ENCODE measurements at places on chromosomes 7 and 10.

DNA sequence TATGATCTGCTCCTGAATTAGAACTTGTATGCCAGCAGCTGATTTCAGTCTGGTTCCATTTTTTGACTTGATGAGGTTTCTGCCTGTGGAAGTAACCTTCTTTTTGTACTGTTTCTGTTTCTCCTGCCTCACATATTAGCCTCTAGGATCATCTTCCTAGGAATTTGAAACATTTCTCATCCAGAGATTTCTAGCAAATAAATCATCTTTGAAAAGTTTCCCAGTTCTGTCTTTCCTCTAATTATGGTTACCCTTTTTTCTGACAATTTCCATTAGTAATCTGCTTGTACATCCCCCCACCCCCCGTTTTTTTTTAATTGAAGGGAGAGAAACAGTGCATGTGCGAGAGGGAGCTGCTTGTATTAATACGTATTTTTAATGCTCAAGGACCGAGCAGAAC lies 92.2 kb downstream of the NRF1 start:
- no peak for DNase-seq

- DNase-seq: no peak
These were observed 43.9 kb downstream of the DPYSL4 start for GRCh38 chr10:132230557-132231210.

DNA sequence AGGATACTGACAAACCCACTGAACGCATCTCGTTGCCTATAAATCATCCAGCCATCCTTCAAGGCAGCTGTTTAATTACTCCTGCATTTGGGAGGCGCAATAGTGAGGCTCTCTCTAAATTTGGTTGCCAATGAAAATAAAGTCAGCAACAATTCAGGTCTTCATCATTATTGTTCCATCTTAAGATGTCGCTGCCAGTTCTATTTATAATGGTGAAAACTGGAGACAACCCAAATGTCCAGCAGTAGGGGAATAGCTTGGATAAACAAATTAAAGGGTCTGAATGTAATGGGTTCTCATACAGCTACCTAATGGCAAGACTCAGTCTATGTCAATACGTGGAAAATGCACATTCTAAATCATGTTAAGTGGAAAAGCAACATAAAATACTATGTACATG lies 120.1 kb upstream of the PLXNA4 start:
- no peak for DNase-seq

- no peak for DNase-seq
These were observed 97.3 kb downstream of the WNT2 start for GRCh38 chr7:117225536-117225935.

GRCh38 chr10:59324597-59324996 lies 37.8 kb downstream of the FAM13C start:
- DNase-seq: no peak

DNA sequence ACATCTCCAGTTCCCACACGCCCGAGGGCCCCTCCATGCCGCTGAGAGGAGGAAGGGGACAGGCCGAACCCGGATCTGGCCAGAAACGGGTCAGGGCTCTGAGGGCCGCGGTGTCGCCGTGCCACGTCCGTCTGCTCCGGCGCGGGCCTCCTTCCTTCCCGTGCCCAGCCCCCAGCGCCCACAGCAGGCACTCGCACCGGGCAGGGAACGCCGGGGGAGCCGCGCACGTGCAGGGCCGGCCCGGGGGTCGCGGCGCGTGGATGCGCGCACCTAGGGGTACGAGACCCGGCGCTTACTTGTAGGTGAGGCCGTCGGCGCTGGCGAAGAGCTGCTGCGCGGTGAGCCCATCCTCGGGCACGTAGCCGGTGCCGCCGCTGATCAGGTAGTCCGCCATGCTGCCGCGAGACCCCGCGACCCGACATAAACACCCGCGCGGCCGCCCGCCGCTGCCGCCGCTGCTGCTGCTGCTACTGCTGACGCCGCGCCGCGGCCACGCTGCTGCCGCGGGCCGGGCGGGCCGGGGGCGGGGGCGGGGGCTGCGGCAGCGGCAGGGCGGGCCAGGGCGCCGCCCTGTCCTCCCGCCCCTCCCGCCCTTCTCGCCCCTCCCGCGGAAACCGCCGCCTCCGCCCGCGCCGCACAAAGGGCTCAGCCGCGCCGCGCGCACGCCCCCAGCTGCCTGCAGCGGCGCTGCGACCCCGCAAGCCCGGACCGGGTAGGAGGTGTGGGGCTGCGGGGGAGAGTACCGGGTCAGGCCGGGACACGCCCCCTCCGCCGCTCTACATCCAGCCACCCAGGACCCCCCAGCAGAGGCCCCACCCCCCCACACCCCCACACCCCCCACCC lies 4.1 kb downstream of the IMPDH1 start:
- DNase-seq: peak; percentile 43

DNA sequence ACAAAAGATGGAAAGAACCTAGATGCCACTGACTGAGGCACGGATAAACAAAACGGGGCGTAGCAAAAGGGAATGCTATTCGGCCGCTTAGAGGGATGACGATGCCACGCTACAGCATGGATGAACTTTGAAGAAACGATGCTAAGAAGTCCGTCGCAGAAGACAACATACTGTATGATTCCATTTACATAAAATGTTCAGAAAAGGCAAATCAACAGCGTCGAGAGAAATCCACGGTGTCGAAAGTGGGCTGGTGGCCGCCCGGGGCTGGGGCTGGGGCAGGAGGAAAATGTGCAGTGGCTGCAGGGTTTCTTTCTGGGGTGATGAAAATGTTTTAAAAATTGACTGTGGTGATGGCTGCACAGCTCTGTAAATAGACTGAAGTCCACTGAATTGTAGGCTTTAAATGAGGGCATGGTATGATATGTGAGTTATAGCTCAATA lies 24.1 kb downstream of the GNA12 start:
- DNase-seq: no peak

DNA sequence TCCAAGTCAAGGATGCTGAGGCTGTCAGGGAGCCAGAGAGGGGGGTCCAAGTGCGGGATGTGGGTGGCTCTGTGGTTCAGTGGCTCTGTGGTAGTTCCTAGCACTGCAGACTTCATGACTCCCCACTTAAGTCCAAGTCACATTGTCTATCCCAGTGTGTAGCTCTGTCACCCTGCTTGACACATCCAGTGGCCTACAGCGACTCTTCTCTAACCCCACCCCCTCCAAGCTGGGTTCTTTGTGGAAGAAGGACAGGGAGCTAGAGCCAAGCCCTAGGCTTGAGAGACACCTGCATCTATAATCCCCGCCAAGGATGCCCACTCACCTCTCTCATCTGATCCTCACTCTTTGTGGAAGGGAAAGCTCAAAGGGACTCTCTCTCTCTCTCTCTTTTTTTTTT lies 57.6 kb downstream of the ADCYAP1R1 start:
- no peak for DNase-seq

DNA sequence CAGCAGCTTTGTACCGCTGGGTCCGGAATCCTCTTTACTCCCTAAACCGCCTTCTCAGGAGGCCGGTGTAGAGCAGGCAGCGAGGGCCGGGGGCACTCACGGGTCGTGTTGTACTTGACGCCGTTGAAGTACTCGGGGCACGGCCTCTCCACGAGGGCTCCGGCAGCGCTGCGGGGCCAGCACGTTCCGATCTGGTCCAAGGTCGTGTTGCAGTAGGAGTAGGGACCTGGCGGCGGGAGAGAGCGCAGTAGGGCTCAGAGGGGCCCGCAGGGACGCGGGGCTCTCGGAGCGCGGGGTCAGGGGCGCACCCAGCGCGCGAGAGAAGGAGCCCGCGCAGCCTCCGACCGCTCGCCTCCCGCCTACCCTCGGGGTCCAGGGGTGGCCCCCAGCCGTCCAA lies 443 bp downstream of the CRHR2 start:
- no peak for DNase-seq

DNA sequence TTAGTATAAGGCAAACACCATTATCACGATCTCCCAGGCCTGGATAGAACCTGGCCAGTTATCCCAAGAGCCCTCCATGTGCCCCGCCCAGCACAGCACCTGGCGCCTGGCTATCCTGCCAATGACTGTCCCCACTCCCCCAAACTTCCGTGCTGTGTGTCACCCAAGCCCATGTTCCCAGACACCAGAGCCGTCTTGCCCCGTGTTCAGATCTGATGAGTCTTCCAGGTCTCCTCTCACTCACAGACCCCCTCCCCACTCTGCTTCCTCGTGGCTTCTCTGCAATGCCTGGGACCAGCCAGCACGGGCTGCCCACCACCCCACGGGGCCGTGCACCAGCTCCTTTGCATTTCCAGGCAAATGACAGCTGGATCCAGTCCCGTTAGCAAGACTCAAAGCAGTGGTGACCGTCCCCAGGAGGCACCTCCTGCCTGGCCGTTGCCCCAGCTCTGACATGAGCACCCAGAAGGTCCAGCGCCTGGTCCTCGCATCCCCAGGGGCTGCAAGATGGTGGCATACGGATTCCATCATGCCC lies 43.8 kb upstream of the INPP5A start:
- no peak for DNase-seq

GRCh38 chr10:63210611-63211196 lies 77.6 kb downstream of the NRBF2 start:
- DNase-seq: no peak

DNA sequence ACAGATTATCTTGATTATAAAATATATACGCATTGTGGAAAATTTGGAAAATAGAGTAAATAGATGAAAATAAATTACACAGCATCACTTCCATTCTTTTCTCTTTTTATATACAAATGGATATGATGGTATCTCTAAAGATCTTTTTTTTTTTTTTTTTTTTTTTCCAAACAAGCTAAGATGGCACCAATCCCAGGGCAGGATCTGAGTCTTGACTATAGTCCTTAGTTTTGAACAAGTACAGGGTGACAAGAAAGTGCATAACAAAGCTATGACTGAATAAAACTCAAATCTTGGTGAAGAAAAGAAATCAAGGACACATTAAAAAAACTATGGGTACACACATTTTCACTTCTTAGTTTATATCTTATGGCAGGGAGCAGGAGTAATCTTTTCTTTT lies 42.6 kb upstream of the FAM133B start:
- no peak for DNase-seq

- no peak for DNase-seq
These were observed 92.0 kb downstream of the BBS9 start for GRCh38 chr7:33221390-33221789.

GRCh38 chr7:13908667-13909397 lies 80.6 kb downstream of the ETV1 start:
- DNase-seq: no peak

GRCh38 chr7:159007996-159008389 lies 136.7 kb downstream of the VIPR2 start:
- DNase-seq: no peak

DNA sequence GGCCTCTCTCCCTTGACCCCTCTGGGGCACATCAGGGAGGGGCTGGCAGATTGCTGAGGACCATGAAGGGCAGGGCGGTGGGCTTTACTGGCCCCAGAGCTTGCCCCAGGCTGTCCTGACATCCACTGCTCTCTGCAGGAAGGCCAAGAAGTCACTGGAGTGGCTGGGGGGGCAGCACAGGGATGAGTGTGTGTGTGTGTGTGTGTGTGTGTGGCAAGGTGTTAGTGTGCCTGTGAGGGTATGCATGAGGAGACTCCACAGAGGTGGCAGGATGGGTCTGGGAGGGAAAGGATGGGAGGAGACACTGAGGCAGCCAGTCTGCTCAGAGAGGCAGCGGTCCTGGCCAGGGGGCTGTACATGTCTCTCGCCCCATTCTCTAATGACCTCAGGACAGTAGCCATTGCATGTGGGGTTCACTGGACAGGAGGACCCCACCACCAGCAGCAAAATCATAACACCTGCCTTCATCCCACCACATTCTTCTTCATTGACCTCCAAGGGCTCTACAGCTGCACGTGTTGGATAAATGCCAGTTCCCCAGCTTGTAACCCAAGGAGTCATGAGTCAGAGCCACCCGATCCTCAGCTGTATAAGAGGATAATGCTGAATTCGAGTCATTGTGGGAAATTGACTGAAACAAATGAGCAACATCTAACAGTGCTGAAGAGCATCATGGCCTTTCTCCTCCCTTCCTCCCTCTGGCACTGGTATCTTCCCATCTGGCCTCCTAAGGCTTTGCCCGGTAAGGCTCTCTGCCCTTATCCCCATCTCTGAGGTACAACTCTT lies 720.5 kb downstream of the GRID1 start:
- peak; percentile 30 for DNase-seq

DNA sequence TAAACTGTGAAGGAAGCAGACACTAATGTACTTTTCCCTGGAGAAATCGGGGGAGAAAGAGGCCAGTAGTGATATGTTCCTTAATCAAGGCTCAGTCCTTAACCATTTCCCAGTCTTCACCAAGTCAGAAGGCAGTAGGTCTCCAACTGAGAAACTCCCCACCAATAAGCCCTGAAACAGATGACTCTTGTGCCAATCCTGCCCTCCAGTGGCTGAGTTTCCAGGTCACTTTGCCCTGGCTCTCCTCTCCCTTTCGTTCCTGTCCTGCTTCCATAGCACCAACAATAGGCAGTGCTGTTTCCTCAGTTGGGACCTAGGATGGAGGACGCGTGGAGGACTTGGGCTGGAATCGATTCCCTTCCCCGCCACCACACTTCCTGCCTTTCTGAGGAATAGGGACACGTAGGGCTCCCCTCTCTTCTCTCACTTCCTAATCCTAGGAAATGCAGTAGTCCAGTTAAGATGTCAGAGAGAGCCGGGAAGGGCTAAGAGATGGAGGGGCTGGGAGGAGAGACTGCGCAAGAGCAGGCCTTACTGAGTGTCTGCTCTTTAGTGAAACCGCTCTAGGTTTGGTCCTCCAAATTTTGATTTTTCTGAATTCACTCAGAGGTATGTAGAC lies 23.4 kb downstream of the ATOH7 start:
- DNase-seq: peak; percentile 6

DNA sequence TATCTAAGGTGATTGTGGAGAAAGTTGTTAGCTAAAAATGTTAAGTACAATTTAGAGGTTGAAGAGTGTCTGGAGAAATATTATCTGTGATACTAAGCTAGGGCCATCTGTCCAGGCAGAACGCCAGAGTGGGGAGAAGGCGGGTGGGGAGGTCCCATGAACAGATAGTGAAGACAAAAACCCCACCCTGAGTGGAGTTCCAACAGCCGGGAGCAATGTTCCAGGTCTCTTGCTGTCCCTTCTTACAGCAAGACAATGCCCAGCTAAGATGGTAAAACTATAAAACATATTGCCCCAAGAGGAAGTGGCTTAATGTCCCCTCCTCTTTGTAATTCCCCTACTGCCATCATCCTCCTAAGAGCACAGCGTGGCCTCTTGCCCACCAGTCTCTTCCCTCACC lies 10.4 kb upstream of the IL15RA start:
- DNase-seq: no peak
